Effector memory CD4-positive, alpha-beta T cell (primary cell): ENCODE measurements at places on chromosomes 13 and 19.

- no peak for DNase-seq
Observed at GRCh38 chr13:93522501-93522900, 295.9 kb downstream of the GPC6 start.

GRCh38 chr13:79030513-79030912, 371.6 kb upstream of the OBI1 start:
- DNase-seq, result no peak

DNA sequence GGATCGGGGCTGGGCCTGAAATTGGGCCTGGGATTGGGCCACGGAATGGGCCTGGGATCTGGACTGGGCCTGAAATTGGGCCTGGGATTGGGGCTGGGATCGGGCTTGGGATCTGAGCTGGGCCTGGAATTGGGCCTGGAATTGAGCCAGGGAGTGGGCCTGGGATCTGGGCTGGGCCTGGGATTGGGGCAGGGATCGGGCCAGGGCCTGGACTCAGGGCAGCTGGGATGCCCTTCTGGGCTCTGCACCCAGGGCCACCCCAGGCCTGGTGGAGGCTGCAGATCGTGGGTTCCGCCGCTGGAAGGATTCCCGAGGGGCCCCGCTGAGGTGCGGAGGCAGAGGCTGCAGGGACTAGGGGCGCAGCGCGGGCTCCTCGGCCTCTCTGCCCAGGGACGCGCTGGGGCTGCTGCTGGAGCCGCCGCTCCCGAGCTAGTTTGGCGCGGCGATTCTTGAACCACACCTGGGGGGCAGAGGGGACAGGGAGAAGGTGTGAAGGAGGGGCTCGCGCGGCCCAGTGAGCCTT, 1.8 kb downstream of the TPRX1 start:
- DNase-seq, result no peak

DNA sequence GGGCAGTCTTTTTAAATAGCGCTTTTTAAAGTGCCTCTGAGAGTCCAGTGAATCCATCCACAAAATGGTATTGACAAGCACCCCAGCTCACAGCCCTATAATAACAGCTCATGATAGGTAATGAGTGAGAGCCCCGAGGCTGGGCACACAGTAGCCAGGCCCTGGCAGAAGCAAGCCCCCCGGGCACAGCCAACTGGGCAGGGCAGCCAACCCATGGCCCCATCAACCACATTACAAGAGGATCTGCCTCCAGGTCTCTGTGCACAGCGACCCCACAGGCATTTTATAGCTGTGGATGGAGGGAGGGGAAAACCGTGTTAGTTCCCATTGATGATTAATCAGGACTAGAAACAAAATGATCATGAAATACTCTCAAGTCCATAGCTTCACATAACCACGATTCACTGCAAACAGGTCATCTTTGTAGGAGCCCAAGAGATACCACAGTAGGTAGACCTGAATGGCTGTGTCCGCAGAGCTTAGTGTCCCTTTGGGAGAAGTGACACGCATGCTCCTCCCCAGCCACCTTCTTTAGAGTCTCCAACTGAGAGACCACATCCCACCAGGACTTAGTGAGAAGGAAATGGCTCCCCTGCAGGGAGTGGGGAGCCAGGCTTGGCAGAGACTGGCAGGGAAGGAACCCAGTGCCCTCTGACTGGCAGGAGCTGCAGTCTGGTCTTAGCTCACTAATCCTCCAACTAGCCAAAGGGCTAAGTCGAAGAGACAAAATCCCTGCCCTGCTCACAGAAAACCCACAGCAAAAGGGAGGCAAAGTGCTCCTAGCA, 4.3 kb upstream of the VSTM2B start:
- no peak for DNase-seq

DNA sequence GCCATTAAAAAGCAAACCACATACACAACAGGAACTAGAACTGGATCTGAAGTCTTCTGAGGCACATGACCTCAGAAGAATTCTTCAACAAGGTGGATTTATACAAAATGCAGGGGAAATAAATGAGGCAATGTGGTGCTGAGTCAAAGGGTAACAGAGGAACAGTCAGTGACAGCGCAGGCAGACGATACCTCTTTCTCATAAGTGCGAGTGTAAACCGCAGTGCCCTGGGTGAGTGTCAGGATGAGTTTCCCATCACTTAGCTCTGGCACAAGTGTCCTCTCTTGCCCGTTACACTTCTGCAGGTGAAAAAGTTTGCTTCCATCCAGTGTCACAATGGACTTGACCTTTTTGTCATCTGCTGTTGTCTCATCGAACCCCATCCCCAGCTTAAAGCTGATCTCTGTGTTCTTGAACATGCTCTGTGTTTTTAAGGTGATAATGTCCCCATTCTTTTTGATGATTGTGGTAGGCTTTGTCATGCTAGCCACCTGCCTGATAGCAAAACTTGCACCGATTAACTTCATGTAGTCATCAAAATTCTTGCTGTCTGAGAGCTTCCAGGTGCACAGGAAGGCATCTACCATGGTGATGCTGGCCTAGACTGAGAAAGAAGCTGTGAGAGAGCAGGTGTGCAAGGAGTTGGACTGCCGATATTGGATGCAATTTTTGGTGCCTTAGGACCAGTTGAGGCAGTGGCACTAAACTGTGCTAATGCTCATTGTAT, 97.3 kb downstream of the AKAP11 start:
- no peak for DNase-seq

DNA sequence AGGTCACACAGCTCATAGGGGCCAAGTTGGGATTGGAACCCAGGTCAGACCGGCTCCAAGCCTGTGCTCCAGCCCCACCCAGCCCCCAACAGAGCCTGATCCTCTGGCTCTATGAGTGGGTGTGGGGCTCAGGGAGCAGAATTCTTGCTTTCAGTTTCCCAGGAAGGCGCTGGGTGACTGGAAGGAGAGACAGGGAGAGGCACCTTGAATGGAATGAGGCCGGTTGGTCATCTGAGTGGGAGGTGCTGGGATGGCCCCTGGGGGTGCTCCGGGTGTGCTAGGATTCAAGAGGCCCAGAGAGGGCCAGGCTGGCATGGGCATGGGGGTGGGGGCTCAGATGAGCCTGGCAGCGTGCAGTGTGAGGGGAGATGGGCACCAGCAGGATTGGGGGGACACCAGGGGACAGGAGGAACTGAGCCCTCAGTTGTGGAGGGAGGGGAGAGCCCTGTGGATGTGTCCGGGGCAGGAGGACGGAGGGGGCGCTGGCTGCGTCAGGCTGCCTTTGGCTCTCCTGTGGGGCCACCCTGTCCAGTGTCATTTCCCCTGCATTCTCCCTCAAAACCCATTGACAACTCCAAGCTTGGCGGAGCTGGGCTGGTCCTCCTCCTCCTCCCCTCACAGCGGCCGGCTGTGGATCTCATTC, 31.2 kb upstream of the ANKRD10 start:
- no peak for DNase-seq

DNA sequence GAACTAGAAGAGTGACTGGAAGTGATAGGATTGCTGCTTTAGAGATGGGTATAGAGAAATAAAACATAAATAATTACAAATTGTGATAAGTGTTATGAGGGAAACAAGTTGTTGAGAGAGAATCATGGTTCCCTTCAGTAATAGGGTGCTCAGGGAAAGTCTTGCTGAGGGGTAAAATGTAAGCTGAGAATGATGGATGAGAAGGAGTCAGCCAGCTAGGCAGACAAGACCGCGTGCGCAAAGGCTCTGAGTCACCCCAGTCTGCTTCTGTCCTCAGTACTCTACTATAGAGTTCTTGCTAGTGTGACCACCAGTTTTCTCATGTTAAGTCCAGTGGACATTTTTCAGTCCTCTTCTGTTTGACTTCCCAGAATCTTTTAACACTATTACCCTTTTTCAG, 39.5 kb downstream of the PCCA start:
- DNase-seq, result no peak

GRCh38 chr13:36297366-36298338, at the start of gene CCDC169:
CCDC169 (minus strand) TSS chr13:36297814; CDS start chr13:36297719, 95 bp downstream.
- peak; percentile 30 for DNase-seq

- DNase-seq, result no peak
Observed at GRCh38 chr13:79191501-79191900, 214.6 kb downstream of the RBM26 start.

DNA sequence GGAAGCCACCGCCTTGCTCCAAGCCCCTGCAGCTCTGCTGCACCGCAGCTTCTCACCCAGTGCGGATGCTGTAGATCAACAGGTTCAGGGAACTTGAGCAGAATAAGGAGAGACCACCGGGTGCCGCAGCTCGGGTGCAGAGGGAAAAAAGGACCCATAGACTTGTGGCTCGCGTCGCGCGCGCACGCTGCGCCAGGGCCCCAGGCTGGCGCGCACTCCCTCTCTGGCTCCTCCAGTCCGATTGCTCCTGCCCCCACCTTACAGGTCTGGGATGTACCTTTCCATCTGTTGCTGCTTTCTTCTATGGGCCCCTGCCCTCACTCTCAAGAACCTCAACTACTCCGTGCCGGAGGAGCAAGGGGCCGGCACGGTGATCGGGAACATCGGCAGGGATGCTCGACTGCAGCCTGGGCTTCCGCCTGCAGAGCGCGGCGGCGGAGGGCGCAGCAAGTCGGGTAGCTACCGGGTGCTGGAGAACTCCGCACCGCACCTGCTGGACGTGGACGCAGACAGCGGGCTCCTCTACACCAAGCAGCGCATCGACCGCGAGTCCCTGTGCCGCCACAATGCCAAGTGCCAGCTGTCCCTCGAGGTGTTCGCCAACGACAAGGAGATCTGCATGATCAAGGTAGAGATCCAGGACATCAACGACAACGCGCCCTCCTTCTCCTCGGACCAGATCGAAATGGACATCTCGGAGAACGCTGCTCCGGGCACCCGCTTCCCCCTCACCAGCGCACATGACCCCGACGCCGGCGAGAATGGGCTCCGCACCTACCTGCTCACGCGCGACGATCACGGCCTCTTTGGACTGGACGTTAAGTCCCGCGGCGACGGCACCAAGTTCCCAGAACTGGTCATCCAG, 964 bp downstream of the PCDH17 start:
- no peak for DNase-seq

DNA sequence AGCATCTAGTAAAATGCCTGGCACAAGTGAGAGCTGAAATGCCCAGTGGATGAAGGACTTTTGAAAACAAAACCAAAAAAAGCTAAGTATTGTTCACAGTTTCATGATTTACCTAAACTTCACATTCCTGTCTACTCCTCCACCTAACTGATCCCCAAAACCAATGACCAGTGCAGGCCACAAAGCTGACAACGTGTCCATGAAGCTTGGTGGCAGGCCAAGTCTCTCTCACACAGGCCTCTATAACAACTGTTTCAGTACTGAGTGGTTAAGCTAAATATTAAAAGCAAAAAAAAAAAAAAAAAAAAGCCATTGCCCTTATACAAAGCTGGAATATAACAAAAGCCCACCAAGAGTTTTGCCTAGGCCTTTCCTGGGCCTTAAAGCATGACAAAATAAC, 36.4 kb downstream of the STK24 start:
- DNase-seq, result no peak
